ENCODE measurements at places on chromosomes 4 and X.
A peak's percentile ranks its signal among the peaks of the same experiment; 100 is the strongest.

DNA sequence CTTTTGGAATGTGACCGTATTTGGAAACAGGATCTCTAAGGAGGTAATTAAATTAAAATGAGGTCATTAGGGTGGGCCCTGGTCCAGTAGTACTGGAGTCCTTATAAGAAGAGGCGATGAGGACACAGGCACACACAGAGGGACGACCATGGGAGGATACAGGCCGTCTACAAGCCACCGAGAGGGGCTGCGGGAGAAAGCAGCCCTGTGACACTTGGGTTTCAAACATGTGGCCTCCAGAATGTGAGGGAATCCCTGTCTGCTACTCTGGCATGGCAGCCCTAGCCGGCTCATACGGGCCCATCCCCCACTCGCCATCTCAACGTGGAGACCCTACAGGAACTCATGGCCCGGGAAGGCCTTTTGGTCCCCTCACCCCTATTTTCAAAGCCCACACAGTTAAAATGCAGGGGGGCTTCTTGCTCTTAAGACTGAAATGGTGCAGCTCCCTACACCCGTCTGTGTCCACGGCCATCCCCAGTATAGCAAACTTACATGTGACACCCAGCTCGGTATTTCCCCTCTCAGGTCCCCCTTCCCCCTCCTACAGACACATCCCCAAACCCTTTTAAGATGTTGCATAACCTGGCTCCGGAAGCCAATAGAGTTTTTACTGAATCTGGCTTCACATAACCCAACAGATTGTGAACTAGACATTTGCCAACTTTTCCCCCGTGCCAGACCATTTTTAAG lies 124.1 kb upstream of the TBL1X start:
- peak; percentile 13 for DNase-seq

- no peak for DNase-seq
Observed at GRCh38 chrX:47518144-47518543, 35.1 kb upstream of the ZNF41 start.

DNA sequence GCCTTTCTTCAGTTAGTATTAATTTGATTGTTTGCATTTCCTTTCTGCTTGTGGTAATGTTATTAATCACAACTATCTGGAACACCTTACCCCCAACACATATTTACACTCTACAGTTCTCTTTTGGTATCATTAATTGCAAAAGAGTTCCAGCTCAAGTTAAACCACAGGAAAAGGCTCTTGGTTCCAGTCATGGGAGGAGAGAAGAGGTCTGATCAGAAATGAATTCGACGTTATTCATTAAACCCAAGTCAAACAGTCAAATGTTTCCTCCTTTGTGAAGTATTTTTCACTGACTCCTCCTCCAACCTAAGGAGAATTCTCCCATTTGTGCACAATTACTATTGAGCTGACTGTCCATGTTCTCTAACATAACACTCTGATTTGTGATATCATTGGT lies 91.4 kb downstream of the SLC39A8 start:
- no peak for DNase-seq

DNA sequence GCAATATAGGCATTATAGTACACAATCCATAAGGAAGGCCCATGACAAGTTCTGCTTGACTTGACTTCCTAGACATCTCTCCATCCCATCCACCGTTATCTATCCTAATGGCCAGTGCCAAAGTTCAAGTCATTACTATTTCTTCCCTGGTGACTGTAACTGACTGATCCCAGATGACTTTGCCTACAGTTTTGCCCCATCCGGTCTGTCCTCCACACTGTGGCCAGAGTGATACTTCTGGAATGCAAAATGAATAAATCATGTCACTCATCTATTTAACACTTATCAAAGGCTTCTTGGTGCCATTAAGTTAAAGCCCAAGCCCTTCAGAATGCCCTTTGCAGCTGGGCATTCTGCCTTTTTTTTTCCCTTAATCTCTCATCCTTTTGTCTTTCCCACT lies 130.8 kb downstream of the PPARGC1A start:
- no peak for DNase-seq

GRCh38 chr4:143372093-143372915 lies 35.6 kb downstream of the GAB1 start:
- DNase-seq: peak; percentile 91

DNA sequence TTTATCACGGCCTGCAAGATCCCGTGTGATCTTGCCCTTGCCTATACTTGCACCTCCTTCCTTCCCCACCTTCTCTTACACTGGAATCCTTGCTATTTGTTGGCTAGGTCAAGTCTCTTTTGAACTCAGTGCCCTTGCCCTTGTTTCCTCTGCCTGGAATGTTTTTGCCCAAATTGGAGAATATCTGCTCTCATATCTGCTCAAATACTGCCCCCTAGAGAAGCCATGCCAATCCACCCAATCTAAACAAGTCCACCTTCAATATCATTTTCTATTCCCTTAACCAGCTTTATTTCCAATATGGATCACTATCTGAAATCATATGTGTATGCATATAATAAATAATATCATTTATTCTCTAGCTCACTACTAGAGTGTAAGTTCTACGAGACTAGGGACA lies 1044.2 kb upstream of the FTHL17 start:
- peak; percentile 25 for DNase-seq

DNA sequence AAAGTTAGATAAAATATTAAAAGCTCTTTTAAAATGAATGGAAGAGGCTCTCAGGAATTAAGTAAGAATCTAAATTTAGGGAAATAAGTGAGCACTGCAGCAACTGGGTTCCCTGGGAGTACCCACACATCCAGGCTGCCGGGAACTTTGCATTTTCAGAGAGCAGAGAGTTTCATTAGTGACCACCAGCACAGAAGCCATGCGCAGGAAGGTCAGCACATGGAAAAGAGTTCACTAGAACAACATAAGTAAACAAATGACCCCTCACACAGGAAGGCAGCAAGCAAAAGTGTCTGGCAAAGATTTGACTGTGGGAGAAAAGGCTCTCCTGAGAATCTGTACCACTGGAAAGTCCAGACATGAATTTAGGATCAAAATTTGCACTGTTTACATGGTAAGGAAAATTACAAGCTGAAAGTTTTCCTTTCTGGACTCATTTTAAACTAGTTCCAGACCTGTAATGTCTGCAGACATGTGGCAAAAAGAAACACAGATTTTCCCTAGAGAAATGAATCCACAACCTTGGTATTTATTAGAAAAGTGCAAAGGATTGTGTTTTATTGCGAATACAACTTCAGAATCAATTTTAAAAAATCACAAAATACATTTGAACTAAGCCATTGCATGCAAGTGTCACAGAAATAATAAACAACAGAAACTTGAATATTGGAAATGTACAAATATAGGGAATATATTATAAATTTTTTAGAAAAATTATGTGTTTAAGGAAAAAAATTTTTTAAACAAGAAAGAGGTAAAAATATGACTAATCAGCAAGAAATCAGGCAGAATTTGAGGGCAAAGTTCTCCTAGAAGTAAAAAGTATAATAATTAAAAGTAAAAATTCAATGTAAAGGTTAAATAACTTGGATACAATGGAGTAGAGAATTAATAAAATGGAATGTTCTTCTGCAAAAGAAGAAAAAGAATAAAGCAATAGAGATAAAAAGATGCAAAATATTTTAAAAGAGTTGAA lies 18.4 kb upstream of the MYOZ2 start:
- DNase-seq: no peak

- peak; percentile 40 for DNase-seq
Observed at GRCh38 chr4:87633243-87633642, 16.8 kb upstream of the DMP1 start.

DNA sequence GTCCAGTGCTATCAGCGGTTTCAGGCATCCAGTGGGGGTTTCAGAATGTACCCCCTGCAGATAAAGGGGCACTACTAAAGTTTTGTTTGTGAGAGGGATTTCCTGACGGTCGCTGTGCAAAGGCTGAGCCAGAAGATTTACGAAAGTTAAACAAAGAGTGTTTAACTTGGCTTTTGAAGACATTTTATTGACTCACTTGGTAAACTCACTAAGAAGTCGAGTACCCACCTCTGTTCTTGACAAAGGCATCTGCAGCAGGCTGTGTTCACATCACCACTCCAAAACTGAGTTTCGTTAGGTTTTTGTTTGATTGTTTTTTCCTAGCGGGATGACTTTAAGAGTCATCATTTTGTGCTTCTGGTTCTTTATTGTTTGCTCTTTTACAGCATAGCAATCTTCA lies 143.9 kb upstream of the TBL1X start:
- DNase-seq: no peak

- peak; percentile 28 for DNase-seq
Observed at GRCh38 chr4:38046727-38047489, 86.7 kb downstream of the PTTG2 start.

DNA sequence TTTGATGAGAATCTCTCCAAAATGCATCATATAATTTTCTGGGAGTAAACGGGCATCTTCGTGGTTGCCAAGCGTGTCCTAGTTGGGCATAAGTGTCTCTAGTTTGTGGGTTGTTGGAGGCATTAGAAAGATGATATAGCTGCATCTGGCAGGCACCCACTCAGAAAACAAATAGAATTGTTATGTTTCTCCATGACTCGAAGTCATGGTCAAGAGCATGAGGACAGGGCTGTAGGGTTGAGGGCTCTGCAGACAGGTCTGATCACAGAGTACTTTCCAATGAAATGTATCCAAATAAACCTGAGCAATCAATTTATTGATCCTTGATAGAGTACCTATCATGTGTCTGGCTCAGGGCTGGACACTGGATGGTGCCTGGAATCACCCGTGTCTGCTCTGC lies 82.7 kb downstream of the SORCS2 start:
- DNase-seq: no peak

GRCh38 chr4:183158062-183158461 lies 59.0 kb downstream of the WWC2 start:
- DNase-seq: no peak

DNA sequence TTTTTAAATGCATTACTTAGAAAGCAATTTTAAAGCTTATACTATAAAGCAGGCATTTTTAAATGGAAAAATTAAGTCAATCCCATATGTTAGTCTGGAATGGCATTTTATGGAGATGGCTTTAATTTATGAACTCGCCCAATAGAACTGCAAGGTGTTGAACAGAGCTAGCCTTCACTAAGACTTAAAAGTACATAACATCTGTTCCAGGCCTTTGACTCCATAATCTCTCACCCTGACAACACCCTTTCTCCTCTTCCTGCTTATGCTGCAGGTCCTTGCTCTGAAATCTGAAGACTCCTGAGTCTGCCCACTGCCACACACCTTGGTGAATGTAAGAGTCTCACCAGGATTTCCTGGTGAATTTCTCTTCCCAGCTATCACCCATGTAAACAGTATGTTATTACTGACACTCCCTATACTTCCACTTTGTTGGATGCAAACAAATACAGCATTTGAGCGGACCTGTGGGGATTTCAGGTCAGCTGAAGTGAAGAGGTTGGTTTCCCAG lies 17.7 kb upstream of the SLC39A8 start:
- DNase-seq: no peak

DNA sequence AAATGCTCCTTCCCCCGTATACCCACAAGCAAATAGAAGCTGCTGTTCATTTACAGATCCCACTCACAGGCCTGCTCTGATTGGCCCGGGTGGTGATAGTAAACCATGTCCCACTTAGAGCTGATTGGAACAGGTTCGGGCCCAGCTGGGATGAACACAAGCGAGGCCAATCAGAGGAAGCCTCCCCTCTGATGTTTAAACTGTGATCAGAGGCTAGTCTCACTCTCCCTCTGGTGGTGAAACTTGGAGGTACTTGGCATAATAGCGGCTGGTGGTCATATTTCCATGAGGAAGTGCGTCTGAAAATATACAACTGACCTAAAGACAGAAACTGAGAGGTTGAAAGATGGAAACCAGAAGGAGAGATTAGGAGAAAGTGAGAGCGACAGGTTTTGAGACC lies 51.5 kb upstream of the TRPC3 start:
- peak; percentile 48 for DNase-seq

DNA sequence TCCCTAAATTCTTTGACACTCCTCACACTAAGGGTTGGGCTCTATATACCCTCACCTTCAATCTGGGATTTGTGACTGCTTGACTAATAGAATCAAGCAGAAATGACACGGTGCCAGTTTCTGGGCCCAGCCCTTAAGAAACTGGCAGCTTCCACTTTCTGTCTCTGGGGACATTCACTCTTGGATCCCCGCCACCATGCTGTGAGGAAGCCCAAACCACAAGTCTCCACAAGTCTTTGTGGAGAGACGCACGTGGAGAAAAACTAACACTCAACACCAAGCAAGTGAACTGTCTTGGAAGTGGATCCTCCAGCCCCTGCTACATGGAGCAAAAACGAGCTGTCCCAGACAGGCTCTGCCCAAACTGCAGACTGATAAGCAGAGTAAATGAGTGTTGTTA lies 1.1 kb upstream of the EDNRA start:
- no peak for DNase-seq

- peak; percentile 24 for DNase-seq
Observed at GRCh38 chr4:10534820-10535219, 77.6 kb upstream of the ZNF518B start.

DNA sequence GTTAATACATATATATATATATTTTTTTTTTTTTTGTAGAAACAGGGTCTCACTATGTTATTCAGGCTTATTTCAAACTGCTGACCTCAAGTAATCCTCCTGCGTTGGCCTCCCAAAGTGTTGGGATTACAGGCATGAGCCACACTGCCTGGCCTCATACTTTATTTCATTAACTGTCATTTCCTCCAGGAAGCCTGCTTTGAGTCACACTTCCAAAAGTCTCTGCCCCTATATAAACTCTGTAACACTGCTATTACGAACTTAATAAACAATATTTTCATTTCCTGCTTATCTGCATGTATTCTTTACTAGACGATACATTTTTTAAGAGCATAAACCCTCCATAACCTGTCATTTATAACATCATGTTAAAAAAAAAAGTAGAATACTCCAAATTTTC lies 167.2 kb downstream of the WDFY3 start:
- DNase-seq: no peak

DNA sequence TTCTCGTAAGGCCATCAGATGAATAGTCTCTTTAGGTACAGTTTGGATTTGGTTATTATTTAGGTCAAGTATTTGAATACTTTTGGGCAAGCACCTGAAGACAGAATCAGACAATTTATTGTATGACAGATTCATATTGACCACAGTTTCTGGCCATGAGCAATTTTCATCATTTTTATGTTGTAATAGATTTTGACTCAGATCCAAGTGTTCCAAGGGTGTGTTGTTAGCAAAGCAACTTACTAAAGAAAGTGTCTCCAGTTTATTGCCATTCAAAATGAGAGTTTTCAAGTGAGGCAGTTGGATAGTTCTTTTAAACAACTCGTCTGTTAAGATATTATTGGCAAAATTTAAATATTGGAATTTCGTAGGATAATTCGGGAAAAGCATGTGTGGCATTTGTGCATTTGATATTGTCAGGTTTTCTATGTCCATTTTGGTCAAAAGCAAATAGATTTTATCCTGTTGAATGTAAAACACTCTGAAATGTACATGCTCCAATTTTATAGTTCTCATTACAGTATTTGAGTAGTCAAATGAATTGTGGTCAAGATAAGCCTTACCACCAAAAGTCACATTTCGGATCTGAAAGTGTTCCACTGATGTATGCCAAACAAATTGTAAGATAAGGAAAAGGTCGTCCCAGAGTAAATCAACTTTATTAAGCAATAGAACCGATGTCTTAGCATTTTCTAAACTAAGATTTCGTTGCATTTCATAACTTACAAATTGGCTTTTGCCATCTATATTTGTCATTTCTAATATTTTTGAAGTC lies 8.4 kb downstream of the TLR10 start:
- DNase-seq: no peak

Measured in NCI-H69 (cell line).